Esophagus muscularis mucosa (tissue), 4 donors: ENCODE measurements at places on chromosomes 2 and 18.

DNA sequence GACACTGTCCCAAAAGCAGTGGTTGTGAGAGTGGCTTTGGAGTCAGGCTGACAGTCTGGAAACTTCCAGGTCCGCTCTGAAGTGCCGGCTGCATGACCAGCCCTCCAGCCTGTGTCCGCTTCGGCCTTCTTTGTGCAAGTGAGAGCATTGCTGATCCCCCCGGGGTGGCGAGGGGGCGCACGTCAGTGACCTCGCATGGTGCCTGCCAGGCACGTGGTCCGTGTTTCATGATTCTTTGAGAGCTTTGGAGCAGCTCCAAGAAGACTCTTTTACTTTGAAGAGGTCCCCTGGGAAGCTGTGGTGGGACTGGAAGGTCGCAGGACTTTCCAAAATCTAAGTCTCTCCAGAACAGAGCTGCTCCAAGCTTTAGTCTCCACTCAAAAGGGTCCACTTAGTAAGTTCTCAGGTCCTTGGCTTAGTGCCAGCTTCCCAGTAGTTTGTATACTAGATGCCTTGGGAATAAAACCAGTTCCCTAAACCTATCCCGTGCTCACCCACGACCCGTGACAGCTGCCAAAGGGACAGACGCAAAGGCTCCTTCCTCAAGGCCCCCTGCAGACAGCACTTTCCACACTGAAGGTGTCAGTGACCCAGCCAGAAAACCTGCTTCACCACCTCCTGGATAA, 68.8 kb downstream of the ADI1 start:
- no peak for DNase-seq

- DNase-seq, result no peak
Measured at GRCh38 chr2:242085941-242086621, 216.6 kb downstream of the RTP5 start.

- DNase-seq, result peak; percentile 81
Measured at GRCh38 chr2:134677856-134678756, 40.7 kb downstream of the TMEM163 start.

DNA sequence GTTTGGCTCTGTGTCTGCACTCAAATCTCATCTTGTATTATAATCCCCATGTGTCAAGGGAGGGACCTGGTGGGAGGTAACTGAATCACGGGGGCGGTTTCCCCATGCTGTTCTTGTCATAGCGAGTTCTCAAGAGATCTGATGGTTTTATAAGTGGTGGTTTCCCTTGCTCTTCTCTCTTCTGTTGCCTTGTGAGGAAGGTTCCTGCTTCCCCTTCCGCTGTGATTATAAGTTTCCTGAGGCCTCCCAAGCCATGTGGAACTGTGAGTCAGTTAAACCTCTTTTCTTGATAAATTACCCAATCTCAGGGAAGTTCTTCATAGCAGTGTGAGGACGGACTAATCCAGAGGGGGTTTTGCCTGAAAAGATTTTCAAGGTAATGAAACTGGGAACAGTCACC, 245.4 kb downstream of the GALR1 start:
- DNase-seq, result peak; percentile 50

DNA sequence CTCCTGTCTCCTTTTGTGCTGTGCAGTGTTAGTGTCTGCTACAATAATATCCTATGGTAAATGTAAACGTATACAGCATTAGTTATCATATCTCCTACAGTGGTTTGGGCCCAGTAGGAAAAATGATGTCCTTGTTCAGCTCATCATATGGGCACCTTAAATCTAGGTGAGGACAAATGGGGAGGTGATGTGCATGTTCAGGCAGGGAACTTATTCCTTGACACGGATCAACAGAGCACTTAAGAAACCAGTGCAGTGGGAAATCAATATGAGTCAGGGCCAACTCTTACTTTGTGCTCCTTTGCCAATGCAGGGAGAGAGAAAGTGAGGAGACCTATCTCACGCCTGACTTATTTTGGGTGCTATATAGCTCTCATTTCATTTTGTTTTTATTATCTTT, 76.4 kb downstream of the KLHL14 start:
- peak; percentile 74 for DNase-seq

GRCh38 chr18:54203914-54204313, 20.6 kb downstream of the MBD2 start:
- no peak for DNase-seq

DNA sequence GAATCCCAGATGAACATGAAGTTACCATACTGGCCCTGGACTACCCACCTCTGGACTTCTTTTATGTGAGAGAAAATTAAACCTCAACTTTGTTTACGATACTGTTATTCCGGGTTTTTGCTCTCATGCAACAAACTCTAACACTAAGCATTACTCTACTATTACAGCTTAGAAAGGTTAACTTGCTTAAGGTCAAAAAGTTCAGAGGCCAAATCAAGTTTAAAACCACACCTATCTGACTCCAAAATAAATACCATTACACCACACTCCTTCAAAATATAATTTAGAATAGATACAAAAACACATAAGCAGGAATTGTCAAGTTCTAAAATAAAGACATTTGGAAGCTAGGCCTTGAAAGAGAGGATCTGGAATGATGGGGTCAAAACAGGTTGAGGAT, 75.0 kb downstream of the DTNB start:
- DNase-seq, result no peak

DNA sequence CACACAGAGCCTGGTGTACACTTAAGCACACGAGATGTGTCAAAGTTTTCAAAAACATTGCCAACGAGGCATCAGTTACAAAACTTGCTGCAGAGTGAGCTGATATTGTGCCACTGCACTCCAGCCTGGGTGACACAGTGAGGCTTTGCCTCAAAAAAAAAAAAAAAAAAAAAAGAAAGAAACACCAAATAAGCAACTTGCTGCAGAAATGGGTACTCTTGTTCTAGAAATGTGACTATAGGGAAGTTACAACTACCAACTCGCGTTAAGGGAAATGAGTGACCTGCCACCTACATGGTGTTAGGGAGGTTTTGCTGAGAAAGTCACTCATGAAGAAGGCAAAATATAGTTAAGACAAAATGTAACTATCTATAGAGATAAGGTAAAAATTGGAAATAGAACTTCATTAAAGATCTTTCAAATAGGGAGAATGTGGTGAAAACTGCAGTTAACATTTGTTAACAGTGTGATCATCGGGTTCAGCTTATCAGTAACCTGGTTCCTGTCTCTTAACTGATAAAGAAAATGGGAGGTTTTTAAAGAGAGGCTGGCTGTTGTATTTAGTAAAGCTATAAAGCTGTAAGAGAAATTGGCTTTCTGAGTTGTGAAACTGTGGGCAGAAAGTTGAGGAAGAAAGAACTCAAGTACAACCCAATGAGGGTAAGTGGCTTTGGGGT, at the start of gene IL1RL1:
TSS of gene IL1RL1 (plus strand) at position 600 of the 677 bp plus-strand sequence. CDS start 26,702 bp downstream, outside the sequence.
- DNase-seq, result no peak

GRCh38 chr2:103183061-103183460, 421.2 kb downstream of the TMEM182 start:
- DNase-seq, result no peak

DNA sequence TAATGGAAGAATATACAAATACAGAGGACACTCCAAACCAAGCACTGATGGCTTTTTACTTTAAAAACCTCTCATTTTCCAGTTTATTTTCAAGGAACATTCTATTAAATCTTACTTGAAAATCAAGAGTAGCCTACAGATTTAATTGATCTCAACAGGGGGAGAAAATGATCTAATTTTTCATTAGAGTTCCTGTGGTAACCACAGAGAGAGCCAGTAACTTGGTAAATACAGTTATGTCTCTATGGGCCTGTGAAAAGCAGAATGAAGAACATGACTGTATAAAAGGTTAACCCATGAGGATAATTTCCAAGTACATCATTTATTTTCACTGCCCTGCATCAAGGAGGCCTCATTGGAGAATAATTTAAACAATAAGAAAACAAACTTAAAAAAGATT, 39.8 kb upstream of the ITPRID2 start:
- no peak for DNase-seq

GRCh38 chr2:180208841-180209240, 201.7 kb upstream of the CWC22 start:
- no peak for DNase-seq

DNA sequence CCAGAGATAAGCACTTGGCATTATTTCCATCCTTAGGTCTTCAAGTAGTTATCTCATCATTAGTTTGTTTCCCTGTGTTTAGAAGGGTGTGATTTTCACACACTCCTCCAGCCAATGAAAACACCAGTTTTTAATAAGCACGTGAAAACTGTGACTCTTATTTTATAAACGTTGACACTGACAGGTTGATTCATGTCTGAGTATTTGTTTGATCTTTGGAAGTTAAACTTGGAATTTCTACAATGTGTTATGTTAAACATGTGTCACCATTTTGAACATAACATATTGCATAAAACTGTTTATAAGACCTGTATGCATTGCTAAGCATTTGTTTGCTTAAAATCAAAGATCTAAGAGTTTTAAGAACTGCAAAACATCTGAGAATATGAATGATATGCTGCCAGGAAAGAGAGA, 27.6 kb downstream of the SLC40A1 start:
- DNase-seq, result no peak

GRCh38 chr2:217918308-217919024, 84.3 kb downstream of the TNS1 start:
- no peak for DNase-seq

DNA sequence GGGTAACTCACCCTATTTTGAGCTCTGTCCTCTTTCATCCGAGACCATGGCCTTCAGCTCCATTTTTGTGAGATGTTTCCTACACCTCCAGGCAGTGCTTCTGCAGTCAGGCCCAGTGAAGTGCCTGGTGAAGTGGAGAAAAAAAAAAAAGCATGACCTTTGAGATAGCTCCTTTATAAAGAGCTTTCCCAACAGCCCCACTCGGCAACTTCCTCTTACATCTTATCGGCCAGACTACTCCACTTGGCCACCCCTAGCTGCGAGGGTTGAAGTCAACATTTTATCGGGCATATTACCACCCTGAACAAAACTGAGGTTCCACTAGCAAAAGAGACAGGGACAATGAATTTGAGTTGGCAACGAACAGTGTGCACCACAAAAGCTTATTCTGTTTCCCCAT, 124.8 kb upstream of the RNF152 start:
- DNase-seq, result no peak

- peak; percentile 19 for DNase-seq
Measured at GRCh38 chr2:136284226-136285119, 166.5 kb upstream of the CXCR4 start.

DNA sequence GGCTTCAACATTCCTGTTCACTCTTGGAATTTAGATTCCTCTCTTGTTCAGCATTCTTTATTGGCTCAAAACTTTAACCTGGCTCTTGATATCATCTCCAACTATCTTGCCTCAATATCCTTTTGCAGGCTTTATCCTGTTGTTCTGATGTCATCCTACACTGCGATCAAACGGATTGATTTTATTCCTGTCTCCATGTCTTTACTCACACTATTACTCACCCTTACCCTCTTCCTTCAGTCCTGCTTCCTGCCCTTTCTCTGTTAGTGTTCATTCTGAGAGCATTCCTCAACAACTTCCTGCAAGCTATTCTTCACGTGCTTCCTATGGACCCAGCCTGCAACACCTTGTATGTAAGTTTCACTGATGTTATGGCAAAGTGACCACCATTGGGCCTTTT, 264.7 kb downstream of the RNF152 start:
- DNase-seq, result no peak

DNA sequence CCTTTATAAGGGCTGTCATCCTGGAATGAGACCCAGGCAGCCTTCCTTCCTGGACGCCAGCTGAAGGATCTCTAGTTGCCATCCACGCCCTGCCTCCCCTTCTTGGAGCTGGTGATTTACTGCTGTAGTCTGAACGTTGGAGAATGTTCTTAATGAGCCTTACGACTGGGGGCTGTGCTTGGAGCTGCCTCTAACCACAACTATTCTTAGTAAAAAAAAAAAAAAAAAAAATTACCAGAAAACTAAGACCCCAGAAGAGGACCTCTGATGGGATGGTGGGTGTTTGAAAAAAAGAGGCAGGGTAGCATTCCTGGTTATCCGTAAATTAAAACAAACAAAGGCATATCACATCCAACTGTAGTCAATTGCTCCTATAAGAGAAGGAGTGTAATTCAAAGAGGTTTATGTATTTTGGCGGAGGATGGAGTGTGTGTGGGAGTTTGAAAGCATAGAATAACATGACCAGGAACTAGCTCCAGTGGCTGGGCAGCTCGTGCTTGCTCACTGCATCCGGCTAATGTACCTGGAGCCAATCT, 105.4 kb downstream of the QPCT start:
- no peak for DNase-seq

- DNase-seq, result no peak
Measured at GRCh38 chr18:56173542-56174220, 464.7 kb downstream of the TXNL1 start.

DNA sequence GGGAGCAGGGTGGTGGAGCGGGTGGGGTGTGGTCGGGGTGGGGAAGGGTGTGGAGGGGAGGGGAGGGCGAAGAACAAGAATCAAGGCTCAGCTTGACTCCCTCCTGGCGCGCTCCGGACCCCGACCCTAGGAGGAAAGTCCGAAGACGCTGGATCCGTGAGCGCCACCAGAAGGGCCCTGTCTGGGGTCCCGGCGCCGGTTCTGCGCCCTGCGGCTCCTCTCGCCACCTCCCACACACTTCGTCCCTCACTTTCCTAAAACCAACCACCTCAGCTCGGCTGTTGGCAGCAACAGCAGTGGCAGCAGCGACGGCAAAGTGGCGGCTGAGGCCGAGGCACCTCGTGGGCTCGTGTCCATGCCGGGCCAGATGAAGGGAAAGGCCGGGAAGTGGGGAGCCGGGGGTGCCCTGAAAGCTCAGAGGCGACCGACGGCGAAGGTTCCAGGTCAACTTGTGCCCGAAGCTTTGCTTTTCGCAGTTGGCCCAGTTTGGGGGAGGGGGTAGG, 2.1 kb downstream of the KLHL14 start:
- no peak for DNase-seq

DNA sequence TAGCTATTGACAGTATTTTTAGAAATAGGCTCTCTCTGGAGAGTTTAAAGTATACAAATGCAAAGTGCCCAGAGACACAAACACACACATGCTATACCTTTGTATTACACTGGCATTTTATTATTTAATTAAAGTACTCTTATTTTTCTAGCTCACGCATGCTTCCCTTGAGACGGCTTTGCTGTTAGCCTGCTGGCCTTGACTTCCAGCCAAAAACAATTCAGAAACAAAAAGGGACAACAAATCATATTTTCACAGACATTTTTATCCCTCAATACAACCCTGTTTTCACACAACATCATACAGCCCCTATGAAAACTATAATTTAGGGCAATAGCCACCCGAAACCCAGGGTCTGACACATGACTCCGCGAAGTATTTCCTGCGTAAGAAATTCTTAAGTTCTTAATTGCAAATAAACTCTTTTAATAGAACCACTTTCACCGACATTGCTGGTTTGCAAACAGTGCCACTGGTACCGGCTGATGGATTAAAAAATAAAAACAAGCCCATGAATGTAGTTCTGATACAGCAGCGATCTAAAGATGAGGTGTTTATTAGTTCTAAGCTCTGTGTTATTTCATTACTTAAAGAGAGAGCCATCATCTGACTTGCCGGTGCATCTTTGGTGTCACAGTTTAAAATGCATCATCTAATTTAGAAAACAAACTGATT, 185.1 kb downstream of the TCF4 start:
- DNase-seq, result no peak

GRCh38 chr18:37617623-37618022, 52.0 kb upstream of the CELF4 start:
- no peak for DNase-seq

DNA sequence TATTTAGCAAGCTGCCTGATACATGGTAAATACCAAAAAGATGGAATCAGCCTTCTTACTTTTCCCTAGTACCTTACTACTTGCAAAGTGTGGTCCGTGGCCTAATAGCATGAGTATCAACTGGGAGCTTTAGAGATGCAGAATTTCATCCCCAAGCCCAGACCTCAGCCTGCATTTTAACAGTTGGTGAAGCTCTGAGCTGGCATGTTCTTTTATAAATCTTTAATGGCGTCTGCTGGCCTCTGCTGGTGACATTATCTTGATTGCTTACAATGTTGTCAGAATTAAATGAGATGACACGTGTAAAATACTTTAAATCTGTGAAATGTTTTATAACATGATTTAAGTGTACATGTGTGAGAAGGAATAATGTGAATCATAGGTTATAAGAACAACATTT, 115.1 kb upstream of the NOSTRIN start:
- no peak for DNase-seq
